Activated naive CD8-positive, alpha-beta T cell treated with anti-CD3 and anti-CD28 coated beads for 36 hours (primary cell): ENCODE measurements at places on chromosomes 7 and 10.

GRCh38 chr7:22363756-22364422 is 6.9 kb upstream of the RAPGEF5 start:
- no peak for DNase-seq

DNA sequence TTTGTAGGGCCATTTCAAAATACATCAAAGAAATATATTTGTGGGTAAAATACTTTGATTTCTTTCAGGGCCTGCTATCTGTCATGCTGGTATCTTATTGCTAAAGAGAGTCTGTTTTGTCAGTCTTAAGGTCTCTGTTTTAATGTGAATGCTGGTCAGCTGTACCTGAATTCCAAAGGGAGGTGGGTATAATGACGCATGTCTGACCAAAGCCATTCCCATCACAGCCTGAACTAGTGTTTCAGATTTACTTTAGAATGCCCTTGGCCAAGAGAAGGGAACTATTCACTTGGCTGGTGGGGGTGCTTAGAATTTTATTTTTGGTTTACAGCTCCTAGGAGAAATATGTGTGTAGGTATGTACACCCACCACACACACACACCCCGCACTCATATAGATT is 30.6 kb upstream of the MYL10 start:
- DNase-seq = no peak

GRCh38 chr7:141481971-141482370 is 69.2 kb upstream of the AGK start:
- DNase-seq = no peak

GRCh38 chr10:178208-178607 is 43.0 kb downstream of the ZMYND11 start:
- no peak for DNase-seq

DNA sequence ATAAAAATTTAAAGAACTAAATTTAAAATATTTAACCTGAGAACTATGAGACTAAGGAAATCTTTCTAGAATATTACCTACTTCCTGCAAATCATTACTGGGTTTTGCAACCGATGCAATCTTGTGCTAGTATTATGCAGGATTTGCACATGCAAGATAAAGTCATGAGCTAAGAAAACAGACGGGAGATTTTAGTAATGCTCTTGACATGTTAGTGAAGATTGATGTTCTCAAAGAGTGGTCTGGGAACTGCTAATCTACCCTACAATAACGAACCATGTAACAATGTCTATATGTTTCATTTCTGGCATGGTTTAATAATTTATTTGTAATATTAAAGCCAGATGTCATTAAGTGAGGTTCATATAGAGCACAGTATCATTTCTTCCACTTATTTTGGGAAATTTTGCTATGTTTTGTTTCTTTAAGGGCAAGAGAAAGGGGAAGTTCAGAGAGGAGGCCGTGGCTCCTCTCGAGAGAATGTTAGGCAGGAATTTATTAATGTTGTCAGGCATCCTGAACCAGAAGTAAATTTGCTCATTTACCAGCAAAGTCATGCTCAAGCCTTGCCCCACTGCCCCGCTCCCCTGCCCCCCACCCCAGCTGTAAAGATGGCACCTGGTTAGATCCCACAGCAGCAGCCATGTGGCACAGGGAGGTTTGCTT is 22.8 kb downstream of the LRRC17 start:
- DNase-seq = no peak

DNA sequence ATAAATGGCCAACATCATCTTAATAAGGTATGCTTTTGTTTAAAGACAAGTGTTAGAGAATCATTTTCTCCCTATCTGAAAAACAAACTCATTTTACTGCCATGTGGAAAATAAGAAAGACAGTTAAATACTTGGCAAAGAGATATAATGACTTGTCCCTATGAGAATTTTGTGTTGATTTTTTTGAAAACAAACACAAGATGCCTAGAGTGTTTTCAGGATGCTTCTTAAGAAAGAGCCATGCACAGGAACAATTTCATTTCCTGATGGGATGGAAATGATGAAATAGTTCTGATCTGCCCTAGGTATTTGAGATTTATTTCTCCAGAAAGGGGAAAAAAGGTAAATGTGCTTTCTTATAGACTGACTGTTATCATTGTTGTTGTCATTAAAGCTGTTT is 237.5 kb upstream of the GNAI1 start:
- no peak for DNase-seq

GRCh38 chr7:13153266-13153665 is 465.8 kb downstream of the ARL4A start:
- no peak for DNase-seq

DNA sequence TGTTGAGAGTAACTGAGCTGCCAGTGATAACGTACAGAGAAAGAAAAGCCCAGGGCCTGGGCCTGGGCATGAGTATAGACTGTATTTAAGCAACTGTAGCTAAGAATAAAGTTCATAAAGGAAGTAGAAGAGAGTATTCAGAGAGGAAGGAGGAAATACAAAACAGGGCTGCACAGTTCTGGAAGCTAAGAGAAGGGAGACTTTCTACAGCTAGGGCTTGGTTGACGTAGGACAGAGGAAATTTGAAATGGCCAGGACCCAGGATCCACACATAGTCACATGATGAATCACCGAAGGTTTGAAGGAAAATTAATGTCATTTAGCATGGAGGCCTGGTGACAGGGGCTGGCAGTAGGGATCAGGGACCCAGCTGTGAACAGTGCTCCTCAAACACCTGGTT is 66.7 kb downstream of the ARL4A start:
- no peak for DNase-seq

- DNase-seq = no peak
These were observed 49.6 kb upstream of the HELLS start for GRCh38 chr10:94496010-94496409.

DNA sequence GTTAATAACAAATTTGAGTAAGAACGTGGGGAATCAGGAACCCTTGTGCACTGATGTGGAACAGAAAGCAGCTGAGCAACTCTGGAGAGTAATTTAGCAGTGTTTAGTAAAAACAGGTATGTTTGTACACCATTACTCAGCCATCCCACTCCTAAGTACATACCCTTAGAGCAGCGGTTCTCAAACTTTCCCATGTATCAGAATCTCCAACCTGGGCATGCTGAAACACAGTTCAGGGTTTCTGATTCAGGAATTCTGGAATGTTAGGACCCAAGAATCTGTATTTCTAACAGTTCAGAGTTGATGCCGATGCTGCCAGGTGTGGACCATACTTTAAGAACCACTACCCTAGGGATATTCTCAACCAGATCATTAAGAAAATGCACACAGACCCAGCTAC is 5.1 kb downstream of the SGMS1 start:
- no peak for DNase-seq

DNA sequence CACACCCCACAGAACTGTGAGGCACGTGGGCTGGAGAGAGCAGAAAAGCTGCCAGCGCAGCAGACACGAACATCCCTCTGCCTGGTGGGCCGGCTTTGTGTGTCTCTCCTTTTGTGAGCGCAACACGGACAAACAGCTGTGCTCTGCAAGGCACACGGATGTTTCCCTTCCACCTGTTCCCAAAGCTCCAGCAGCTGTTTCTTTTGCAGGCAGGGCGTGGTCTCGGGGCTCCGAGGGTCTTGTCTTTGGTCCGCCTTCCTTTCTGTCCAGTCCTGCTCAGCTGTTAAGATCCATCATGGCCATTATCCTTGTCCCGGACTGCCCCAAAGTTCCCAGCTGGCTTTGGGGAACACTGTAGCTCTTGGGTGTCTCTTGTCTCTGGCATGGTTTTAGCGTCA is 32.7 kb upstream of the SH2B2 start:
- no peak for DNase-seq

DNA sequence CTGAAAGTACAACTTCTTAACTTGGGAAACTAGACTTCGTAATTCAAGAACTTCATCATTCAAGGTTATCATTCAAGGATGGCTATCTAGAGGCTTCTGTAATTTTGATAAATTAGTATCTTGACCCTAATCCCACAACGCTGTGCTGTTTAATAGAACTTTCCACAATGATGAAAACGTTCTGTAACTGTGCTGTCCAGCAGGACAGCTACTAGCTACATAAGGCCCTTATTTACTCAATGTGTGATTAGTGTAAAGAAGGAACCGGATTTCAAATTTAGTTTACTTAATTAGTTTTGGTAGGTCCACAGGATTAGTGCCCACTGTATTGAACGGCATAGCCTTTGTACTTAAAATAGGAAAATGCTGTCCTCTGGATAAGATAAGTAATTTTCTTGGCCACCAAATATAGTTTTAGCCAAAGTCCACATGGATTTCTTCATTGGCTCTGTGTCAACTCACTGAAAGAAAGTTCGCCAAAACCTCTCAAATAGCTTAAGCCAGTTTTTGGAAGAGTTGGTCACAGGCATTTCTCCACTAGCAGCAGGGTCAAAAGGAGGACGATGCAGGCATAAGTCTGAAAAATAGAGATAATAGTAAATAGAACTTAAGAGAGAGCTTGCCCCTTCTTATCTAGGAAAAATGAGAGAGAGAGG is 17.3 kb downstream of the DGKI start:
- DNase-seq = no peak

DNA sequence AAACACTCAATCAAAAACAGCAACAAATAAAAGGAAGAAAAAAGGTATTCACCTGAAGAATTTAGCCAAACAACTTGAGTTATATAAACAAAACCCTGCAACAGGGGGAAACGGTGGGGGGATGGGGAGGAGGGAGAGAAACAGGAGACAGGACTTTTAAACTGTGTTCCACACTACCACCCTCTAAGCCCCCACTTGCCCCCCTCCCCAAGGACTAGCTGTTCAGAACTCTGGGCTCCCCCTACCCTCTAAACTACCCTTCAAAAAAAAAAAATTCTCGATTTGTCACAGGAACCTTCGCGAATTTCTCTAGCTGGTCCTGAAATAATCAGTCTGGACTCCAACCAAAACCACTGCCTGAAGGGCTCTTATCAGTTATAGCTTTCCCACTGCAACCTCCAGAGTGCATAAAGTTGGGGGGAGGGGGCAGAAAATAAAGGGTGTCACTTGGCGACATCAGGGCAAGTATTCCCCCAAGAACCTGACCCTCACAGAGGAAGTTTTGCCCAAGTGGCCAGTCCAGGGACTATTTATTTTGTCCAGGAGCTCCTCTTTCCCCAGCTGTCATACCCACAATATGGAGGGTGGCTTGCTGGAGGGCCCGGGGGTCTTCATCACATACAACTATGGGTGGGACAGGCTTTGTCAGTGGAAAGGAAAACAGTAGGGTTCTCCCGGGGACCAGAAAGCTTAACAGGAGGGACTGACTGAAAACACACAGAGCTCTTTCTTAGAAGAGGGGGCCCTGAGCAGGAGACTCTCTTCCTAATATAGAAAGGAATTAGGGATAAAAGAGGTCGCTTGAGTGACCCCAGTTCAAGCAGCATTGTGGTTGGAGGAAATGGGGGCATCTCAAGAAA is 1.3 kb downstream of the UBE2H start:
- DNase-seq = no peak

- no peak for DNase-seq
These were observed 75.5 kb downstream of the DGKI start for GRCh38 chr7:137771273-137771672.

DNA sequence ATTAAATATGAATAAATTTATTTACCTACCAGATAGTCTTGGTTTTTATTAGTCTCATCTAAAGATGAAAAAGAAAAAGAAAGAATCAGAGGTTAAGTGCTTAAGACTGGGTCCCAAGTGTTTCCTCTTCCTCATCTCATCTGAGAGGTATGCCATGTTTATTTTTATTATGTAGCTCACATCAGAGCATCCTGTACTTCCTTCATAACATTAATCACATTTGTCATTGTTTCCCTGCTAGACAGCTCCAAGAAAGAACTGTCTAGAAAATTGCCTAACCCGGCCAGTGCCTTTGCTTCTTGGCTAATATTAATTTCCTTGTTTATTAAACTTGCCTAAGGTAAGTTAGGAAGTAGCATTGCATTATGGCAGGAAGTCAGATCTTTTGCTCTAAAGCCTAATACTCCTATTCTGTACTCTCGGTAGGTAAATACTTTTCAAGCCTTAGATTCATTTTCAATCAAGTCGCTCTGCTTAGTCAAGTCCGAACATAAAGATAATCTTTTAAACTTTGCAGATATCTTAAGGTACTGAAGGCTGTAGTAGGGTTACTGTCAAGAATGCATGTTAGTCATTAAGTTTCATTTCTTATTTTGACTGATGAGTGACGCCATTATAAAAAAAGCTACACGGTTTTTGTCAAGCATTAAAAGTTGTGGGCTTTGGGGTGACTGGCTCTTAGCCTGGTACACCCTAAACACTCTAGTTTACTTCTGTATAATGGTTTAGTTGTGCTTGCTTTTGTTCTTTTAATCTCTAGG is 47.4 kb downstream of the ZMYND11 start:
- DNase-seq = no peak

DNA sequence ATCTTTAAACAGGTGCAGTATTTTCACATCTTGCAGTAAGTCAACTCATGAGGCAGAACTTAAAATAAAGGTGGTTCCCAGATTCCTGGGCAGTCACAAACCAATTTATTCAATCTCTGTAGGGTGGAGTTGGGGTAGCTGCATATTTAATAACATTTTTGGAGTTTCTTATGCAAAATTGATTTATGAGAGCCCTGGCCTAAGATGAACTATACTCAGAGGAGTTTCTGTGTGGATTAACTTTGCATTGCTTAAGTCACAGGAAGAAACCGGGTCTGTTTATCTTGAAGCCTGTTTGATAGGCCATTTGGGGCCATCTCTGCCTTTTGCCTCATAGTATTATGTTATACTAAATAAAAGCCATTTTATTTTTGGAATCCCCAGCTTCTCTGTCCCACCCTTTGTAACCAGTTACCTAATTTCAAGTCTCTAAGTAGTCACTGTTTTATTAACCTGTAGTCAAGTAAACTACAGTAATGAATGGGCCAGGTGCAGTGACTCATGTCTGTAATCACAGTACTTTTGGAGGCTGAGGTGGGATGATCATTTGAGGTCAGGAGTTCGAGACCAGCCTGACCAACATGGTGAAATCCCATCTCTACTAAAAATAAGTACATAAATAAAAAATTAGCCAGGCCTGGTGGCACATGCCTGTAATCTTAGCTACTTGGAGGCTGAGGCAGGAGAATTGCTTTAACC is 104.4 kb upstream of the FAM3C start:
- peak; percentile 21 for DNase-seq

DNA sequence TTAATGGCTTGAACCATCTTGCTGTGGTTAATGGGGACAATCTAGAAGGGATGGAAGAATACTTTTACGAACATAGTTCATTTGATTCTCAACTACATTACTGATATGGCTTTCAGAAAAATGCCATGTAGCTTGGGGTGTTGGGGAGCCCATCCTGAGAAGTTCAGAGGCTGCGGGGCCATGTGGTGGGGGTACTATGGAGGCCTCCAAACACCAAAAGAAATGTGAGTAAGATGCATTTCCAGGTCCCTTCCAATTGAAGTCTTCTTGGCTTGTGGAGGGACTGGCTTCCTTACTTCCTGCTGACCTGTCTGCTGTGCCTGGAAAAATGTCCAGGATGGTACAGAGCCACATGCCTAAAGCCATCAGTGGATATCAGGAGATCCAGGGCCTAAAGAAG is 1.6 kb upstream of the MBL2 start:
- DNase-seq = no peak

- no peak for DNase-seq
These were observed 73.3 kb downstream of the NRCAM start for GRCh38 chr7:108382932-108383331.

GRCh38 chr10:130215151-130215930 is 79.2 kb downstream of the GLRX3 start:
- no peak for DNase-seq
